ENCODE measurements at places on chromosomes 12 and 14.

DNA sequence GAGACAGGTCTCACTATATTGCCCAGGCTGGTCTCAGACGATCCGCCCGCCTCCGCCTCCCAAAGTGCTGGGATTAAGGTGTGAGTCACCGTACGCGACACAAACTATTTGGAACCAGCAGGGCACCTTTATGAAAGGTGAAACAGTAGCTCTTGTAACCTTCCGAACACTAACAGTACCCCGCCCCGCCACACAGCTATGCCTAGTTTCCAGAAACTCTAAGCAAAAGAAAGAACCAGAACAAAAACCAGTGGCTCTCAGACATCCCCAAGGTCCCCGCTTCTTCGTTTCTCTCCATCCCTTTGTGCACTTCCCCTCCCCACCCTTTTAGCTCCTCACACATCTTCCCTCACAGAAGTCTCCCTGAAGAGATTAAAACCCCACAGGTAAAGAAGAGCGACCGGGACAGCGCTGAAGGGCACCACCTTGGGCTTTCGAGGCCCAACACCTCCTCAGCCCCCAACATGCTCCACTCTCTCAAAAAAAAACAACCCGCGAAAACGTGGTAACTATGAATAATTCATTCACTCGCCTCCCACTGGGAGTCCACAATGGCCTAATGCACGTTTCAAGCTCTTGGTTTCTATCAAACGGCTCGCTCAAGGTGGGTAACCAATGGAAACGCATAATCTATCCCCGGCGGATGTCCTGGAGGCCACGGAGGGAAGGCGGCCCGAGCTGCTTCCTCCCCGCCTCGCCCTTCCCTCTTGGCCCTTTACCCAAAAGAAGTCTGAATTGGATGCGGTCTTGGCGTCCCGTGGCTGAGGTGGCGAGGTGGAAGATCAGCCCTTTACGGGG lies 877 bp downstream of the BAG5 start:
- DNase-seq = no peak

GRCh38 chr14:50961605-50962221 lies 17.4 kb upstream of the PYGL start:
- no peak for DNase-seq

DNA sequence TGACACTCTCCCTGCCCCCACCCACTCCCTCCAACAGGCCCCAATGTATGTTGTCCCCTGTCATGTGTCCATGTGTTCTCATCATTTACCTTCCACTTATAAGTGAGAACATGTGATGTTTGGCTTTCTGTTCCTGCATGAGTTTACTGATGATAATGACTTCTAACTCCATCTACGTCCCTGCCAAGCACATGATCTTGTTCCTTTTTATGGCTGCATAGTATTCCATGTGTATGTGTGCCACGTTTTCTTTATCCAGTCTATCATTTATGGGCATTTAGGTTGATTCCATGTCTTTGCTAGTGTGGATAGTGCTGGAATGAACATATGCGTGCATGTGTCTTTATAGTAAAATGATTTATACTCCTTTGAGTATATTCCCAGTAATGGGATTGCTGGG lies 100.0 kb upstream of the LHX5 start:
- DNase-seq = no peak

- no peak for DNase-seq
Measured at GRCh38 chr14:53596853-53597525, 359.6 kb downstream of the BMP4 start.

DNA sequence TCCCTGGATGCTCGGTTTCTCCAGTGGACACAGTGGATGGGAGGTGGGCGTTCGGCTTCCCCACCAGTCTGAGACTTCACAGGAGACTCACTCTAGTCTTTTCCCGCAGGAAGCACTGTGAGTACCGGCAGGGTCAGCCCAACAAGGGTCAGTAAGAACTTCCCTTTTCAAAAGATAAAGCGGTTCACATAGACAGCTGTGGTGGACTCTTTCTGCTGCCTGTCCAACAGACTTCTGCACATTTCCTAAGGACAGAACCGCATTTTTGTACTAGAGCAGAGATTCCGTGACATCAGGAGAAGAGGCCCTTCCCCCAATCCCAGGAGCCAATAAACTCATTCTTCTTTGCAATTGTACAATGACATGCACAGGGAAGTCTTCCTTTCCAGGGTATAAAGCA lies 10.4 kb downstream of the LTBR start:
- no peak for DNase-seq

GRCh38 chr14:82951171-82951570 lies 1417.5 kb upstream of the SEL1L start:
- DNase-seq = no peak

DNA sequence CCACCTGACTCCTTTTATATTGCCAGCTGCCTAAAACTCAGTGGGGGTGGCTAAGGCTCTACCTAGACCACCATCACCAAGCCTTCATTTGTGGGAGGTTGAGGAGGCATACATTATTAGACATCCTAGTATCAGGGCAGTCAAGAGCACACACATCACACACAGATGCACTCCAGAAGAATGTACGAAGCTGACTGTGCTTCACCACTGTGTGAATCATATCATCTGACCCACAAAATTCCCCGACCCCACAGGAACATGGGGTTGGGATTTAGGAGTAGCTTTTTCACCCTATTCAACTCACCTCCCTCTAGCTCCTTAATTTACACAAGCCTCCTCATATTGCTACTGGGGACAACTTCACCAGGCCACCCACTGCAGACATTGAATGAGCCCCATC lies 64.8 kb upstream of the BDKRB2 start:
- peak; percentile 10 for DNase-seq

GRCh38 chr14:53953002-53953827 lies 3.4 kb downstream of the BMP4 start:
- DNase-seq = peak; percentile 94

GRCh38 chr12:29782871-29783772 lies 620 bp downstream of the TMTC1 start:
- peak; percentile 85 for DNase-seq

GRCh38 chr14:22518073-22518472 lies 71.0 kb downstream of the DAD1 start:
- DNase-seq = no peak

- DNase-seq = no peak
Measured at GRCh38 chr14:86035882-86036281, 505.9 kb downstream of the FLRT2 start.

- no peak for DNase-seq
Measured at GRCh38 chr12:27385766-27386564, 53.3 kb downstream of the BMAL2 start.

DNA sequence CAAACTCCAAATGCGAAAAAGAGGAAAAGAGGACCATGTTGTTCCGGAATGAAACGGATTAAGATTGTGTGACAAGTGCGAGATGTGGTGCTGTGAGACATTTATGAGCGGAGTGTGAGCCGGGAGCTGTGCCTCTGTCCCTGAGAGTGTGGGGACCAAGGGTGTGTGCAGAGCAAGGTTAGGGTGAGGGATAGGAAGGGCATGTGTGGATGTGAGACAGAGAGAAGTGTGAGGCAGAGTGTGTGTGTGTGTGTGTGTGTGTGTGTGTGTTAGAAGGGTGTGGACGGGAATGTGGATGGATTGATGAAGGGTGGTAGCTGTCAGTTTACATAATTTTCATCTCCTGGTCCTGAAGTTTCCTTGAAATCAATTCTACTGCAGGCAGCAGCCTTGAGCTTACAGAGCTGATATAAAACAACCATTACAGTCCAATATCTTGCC lies 4.3 kb upstream of the OTX2 start:
- no peak for DNase-seq

DNA sequence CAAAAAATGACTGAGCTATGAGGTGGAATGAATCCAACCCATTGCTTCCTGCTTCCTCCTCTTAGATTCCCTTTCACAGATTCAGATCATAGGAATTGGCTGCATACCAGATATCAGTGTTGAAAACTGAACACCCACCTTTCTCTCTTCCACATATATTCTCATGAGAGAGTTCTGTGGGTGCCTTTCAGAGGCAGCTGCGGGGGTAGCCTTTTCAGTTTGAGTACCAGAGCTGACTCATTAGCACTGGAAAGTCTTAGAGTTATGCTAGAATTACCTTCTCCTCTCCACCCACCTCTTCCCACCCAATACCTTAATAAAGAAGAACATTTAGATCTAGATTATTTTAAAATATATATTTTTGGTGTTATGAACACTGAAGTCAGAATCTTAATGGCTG lies 495.4 kb upstream of the SEL1L start:
- DNase-seq = no peak

GRCh38 chr14:68820119-68820518 lies 27.3 kb upstream of the ZFP36L1 start:
- no peak for DNase-seq

- DNase-seq = no peak
Measured at GRCh38 chr12:21429994-21430393, 7.5 kb upstream of the PYROXD1 start.

- no peak for DNase-seq
Measured at GRCh38 chr12:50041962-50042361, 15.4 kb upstream of the ASIC1 start.

DNA sequence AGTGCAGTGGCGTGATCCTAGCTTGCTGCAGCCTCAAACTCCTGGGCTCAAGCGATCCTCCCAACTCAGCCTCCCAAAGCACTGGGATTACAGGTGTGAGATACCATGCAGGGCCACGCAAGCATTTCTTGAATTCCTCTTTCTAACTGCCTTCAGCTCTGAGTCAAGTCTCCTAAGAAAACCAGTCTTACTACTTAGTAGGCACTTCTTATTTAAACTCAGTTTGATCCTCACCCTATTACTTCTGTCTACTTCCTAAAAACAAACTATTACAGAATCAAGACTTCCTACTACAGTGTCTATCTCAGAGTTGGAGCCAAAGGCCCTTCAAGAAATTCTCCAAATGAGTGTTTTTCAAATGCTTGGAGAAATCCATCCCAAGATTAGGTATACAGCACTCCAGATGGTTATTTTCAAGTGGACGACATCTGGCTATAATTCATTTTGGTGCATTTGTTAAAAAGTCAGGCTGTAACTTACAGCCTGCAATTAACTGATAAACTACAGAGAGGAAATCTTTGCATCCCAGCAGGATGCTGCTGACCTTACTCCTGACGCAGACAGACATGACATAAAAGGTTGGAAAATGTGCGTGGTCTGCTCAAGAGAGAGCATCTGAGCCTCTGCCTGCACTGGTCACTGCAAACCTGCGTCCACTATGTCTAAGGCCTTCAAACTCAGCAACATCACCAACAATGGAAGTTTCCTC lies 34.7 kb downstream of the SSH1 start:
- no peak for DNase-seq

DNA sequence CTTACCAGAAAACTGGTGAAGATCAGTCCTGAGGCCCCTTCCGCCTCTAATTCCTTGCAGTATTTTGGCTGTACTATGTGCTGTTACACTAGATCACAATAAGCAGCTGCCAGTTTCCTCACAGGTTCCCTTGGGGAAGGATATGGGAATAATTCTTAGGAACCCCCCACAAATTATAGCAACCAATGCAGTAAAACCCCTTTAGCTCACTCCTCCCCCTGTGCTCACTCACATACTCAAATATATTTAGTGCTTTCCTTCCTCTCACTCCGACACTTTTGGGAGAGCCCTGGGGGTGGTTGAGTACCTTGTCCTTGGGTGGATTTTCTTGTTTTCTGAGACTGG lies 162.7 kb downstream of the ETV6 start:
- no peak for DNase-seq

GRCh38 chr14:93772263-93772662 lies 16.0 kb downstream of the PRIMA1 start:
- no peak for DNase-seq

DNA sequence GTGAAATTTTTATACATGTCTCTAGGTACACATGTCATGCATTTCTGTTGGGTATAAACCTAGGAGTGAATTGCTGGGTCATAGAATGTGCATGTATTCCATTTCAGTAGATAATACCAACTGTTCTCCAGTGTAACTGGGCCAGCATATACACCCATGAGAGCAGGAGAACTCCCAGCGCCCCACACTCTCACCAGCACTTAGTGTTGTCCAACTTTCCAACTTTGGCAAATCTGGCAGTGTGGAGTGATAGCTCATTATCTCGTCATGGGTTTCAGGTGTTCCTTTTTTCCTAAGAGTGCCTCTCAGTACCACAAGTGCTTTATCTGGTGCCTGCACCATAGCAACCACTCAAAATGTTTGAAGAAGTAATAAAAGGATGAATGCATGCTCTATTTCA lies 40.1 kb downstream of the NGB start:
- no peak for DNase-seq

- no peak for DNase-seq
Measured at GRCh38 chr12:98686603-98687002, 41.5 kb downstream of the APAF1 start.

- DNase-seq = no peak
Measured at GRCh38 chr14:99831903-99832685, 38.9 kb downstream of the EML1 start.

GRCh38 chr14:55789406-55789805 lies 209.4 kb downstream of the KTN1 start:
- DNase-seq = no peak

Data from osteocyte (in vitro differentiated cells).